ENCODE measurements at places on chromosomes 4 and X.

GRCh38 chr4:42750856-42751255 is 94.0 kb upstream of the ATP8A1 start:
- H3K27me3 ChIP-seq = no peaks in the 10 kb centered on the region
- H3K36me3 ChIP-seq = no peaks in the 10 kb centered on the region
- no peak overlapping the region for H3K27ac ChIP-seq
- H3K4me3 ChIP-seq = no peak overlapping the region
- DNase-seq = peak; percentile 3

GRCh38 chr4:55386840-55387239 is 8.9 kb upstream of the TMEM165 start:
- no peaks in the 10 kb centered on the region for H3K4me1 ChIP-seq
- H3K27me3 ChIP-seq = no peaks in the 10 kb centered on the region
- no peaks in the 10 kb centered on the region for H3K36me3 ChIP-seq
- no peak for DNase-seq
- H3K4me3 ChIP-seq = no peak overlapping the region

GRCh38 chrX:123731987-123732669 is 724 bp downstream of the THOC2 start:
- no peaks in the 10 kb centered on the region for H3K36me3 ChIP-seq
- H3K4me3 ChIP-seq = peak overlapping the region; percentile 88
- no peaks in the 10 kb centered on the region for H3K27me3 ChIP-seq
- no peaks in the 10 kb centered on the region for H3K4me1 ChIP-seq

DNA sequence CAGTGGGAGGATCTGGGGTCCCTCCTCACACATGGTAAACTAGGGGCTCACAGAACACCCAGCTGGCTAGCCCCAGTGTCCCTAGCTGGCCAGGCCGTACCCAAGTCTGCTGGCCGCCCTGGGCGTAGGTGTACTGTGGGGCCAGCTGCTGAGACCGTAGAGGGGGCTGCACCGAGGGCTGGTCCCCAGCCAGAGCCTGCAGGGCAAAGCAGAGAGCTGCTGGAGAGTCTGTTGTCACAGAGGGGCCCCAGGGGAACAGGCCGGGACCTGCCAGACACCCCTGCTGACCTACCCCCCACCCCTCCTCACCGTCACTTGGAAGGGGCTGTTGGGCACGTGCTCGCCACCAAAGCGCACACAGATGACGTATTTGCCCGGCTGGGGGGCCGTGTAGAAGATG is 19.9 kb downstream of the FLNA start:
- no peak for DNase-seq
- no peak overlapping the region for H3K4me3 ChIP-seq
- H3K4me1 ChIP-seq = peaks cover 14% of the 10 kb centered on the region
- H3K27ac ChIP-seq = no peak overlapping the region
- no peaks in the 10 kb centered on the region for H3K27me3 ChIP-seq
- peaks cover 100% of the 10 kb centered on the region for H3K36me3 ChIP-seq

GRCh38 chrX:117607561-117607960 is 509.0 kb downstream of the KLHL13 start:
- no peaks in the 10 kb centered on the region for H3K4me1 ChIP-seq
- no peaks in the 10 kb centered on the region for H3K27me3 ChIP-seq
- H3K36me3 ChIP-seq = no peaks in the 10 kb centered on the region
- no peak overlapping the region for H3K27ac ChIP-seq

- no peaks in the 10 kb centered on the region for H3K27me3 ChIP-seq
- DNase-seq = no peak
- H3K4me3 ChIP-seq = no peak overlapping the region
- H3K27ac ChIP-seq = no peak overlapping the region
- no peaks in the 10 kb centered on the region for H3K36me3 ChIP-seq
Measured at GRCh38 chr4:15188605-15189539, 186.6 kb downstream of the CPEB2 start.

DNA sequence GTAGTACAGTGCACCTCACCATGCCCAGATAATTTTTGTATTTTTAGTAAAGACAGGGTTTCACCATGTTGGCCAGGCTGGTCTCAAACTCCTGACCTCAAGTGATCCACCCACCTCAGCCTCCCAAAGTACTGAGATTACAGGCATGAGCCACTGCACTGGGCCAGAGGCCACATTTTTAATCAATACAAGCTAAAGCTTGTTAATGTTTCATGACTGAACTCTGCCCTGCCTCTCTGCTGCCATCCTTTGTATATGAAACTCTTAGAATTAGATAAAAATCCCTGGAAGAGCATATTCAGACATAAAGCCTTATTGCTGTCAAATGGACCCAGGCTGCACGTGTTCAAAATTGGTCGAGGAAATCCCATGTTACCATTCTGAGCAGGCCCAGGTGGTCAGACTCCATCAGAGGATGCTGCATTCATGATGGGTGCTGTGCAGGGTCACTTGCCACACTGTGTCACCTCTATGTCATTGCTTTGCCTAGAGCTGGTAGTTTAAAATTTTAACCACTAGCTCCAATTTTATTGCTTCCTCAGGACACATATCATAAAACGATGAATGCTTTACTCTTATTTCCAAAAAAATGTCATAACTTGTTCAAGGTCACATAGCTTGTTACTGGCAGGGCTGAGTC is 45.2 kb downstream of the LNX1 start:
- H3K36me3 ChIP-seq = no peaks in the 10 kb centered on the region
- H3K4me1 ChIP-seq = peaks cover 16% of the 10 kb centered on the region
- no peaks in the 10 kb centered on the region for H3K27me3 ChIP-seq
- no peak overlapping the region for H3K4me3 ChIP-seq

DNA sequence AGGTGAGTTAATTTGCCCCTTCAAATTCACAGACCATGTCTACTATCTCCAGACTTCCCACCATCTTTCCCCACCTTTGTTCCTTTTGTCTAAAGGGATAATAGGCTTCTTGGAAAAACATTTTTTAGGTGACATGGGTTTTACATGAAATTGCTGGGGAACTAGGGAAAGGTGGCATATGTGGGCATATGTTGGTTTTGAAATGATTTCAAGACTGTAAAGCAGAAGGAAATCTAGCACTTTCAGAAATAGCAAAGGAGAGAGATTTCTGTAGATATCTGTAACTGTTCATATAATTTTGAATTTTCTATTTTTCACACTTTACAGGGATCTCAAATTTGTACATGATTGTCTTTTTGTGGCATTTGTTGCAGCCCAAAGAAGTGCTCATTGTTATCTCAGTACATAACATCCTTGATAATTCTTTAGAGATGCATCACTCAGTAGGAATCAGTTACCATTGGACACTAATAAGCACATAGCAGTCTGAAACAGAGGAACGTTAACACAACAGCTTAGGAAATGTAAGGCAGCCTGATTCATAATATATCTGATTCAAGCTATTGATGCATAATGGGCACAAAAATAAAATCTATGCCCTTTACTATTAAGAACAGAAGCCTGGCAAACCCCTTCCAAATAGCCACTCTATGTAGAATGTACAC is 659.7 kb downstream of the CENPC start:
- no peaks in the 10 kb centered on the region for H3K36me3 ChIP-seq
- H3K4me1 ChIP-seq = no peaks in the 10 kb centered on the region
- no peak for DNase-seq

DNA sequence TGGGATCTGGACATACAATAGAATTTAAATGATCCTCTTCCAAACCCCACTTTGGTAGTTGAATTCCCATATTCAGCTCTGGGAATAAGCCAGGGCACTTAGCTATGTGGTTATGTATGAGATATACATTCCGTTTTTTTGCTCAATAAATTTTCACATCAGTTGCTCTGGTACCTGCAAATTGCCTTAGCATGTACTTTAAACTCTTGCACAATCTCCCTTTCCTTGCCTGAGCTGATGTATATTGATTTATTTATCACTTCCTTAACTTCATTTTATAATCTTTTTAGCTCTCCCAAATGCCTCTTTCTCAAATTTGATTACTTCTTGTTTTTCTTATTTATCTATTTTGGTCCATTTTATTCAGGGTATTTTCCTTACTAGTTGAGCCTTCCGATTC is 90.1 kb upstream of the AGA start:
- no peak for DNase-seq
- no peaks in the 10 kb centered on the region for H3K4me1 ChIP-seq
- no peak overlapping the region for H3K4me3 ChIP-seq
- H3K36me3 ChIP-seq = no peaks in the 10 kb centered on the region
- H3K27me3 ChIP-seq = no peaks in the 10 kb centered on the region

- no peak for DNase-seq
- no peaks in the 10 kb centered on the region for H3K36me3 ChIP-seq
- no peak overlapping the region for H3K4me3 ChIP-seq
- H3K27me3 ChIP-seq = no peaks in the 10 kb centered on the region
- no peaks in the 10 kb centered on the region for H3K4me1 ChIP-seq
Measured at GRCh38 chrX:19795307-19795706, 92.1 kb downstream of the SH3KBP1 start.

DNA sequence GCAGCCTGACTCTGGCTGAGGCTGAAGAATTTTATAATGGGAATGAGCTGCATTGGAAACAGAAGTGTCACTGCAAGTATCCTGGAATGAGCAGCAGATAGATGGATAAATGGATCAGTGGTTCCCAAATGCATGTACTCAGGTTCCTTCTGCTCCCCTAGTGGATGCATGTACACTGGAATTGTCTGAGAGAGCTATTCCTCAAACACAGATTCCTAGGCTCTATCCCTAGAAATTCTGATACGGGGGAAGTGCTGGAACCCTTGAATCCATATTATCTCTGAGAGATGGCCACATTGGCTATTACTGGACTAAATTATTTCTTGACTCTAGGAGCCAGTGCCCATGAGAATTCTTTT is 64.8 kb downstream of the TMEM131L start:
- no peak overlapping the region for H3K27ac ChIP-seq
- no peaks in the 10 kb centered on the region for H3K36me3 ChIP-seq
- no peak for DNase-seq

DNA sequence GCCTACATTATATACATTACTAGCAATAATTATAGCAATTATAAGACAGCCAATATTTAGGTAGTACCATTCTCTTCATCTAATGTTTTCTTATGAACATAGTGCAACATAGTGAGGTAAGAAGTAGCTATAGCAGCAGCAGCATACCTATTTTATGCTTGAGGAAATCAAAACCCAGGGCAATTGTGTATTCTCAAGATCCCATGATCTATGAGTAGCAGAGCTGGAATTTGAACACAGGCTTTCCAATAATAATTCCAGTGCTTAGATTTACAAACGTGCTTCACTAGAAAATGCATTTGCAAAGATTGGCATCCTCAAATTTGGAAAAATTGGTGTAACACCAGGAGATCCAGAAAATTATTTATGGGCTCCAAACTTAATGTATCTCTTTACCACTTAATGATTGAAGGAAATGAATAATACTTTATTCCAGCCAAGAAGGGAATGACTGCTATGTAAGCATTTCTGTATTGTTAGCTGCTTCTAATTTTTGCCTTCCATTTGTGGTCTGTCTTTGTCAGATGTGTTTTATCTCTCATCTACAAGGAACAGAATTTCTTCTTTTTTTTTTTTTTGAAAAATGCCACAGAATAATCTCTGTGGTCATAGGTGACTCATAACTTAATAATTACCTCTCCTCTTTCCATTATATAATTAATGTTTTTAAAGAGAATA is 451.1 kb downstream of the ARAP2 start:
- H3K27me3 ChIP-seq = no peaks in the 10 kb centered on the region
- H3K27ac ChIP-seq = no peak overlapping the region
- DNase-seq = no peak

- no peak for DNase-seq
- H3K4me3 ChIP-seq = no peak overlapping the region
- H3K36me3 ChIP-seq = no peaks in the 10 kb centered on the region
- no peaks in the 10 kb centered on the region for H3K4me1 ChIP-seq
- H3K27ac ChIP-seq = no peak overlapping the region
- H3K27me3 ChIP-seq = no peaks in the 10 kb centered on the region
Measured at GRCh38 chrX:96704629-96705028, 20.0 kb downstream of the DIAPH2 start.

GRCh38 chrX:142089193-142089592 is 115.9 kb downstream of the MAGEC2 start:
- no peak for DNase-seq
- no peaks in the 10 kb centered on the region for H3K36me3 ChIP-seq
- H3K4me3 ChIP-seq = no peak overlapping the region
- H3K27ac ChIP-seq = no peak overlapping the region
- H3K27me3 ChIP-seq = no peaks in the 10 kb centered on the region

- no peak overlapping the region for H3K27ac ChIP-seq
- H3K4me3 ChIP-seq = no peak overlapping the region
- H3K36me3 ChIP-seq = no peaks in the 10 kb centered on the region
- H3K4me1 ChIP-seq = peaks cover 20% of the 10 kb centered on the region
- DNase-seq = no peak
Measured at GRCh38 chr4:10017037-10017893, 4.0 kb downstream of the SLC2A9 start.

GRCh38 chrX:105822138-105823091 is at the start of gene NRK:
TSS of gene NRK (plus strand) at chrX:105822539. CDS start at chrX:105822846, 307 bp downstream.
- H3K27me3 ChIP-seq = peaks cover 5% of the 10 kb centered on the region
- DNase-seq = no peak
- no peaks in the 10 kb centered on the region for H3K36me3 ChIP-seq
- H3K27ac ChIP-seq = no peak within 1 kb of the TSS
- peak within 1 kb of the TSS; percentile 34 for H3K4me3 ChIP-seq

DNA sequence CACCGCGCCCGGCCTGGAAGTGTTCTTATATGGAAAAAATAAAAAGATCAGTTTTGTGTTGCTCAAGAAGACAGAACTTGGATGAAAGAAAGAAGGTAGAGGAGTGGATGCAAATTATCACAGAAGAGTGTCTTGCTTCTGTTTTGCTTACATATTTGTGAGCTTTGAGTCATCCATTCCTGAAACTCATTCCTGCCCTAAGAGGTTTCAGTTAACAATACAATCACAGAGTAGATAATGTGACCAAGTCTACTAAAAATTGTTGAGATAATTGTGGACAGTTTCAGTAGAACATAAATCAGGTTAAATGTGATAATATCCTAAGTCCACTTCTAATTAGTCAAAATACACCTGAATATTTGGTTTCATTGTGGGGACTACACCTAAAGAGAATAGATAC is 26.4 kb upstream of the LRCH2 start:
- no peak for DNase-seq
- no peak overlapping the region for H3K4me3 ChIP-seq
- H3K27ac ChIP-seq = no peak overlapping the region

GRCh38 chrX:25083661-25084060 is 67.9 kb upstream of the ARX start:
- H3K4me1 ChIP-seq = no peaks in the 10 kb centered on the region
- no peaks in the 10 kb centered on the region for H3K27me3 ChIP-seq
- DNase-seq = no peak
- no peaks in the 10 kb centered on the region for H3K36me3 ChIP-seq

Data from stomach (tissue), 19 donors.